A172 (cell line): ENCODE measurements at places on chromosomes 5 and 9.

DNA sequence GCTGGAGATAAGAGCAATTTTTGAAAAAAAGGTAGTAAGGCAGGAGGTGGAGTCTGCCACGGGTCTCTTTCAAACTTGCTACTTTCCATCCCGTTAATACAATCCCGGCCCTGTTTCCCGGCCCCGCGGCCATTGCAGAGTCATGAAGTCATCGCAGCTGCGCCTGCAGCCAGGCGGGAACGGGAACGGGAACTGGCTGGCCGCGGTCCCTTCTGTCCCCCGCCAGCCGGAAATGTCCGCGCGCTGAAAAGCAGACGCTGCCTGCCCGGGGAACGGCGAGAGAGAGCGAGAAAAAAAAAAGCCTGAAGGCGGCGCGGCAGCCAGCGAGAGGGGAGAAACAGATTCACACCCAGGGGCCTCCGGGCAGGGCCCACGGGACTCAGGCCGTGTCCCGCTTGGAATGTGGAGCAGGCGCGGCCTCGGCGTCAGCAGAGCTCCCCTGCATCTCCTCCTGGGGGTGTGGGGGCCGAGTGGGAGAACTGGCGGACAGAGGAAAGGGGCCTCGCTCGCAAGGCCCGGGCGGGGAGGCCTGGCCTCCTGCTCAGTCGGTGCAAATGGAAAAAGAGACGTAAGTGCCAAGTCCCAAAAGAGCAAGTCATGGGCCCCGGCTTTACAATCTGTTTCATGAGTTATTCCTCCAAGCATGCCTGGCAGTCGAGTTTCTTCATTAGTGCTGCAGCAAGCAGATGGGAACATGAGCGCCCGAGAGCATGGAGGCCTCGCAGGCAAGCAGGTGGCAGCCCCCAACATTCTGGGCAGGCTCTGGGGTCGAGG lies 201.2 kb upstream of the GAS1 start:
- DNase-seq: peak; percentile 52

DNA sequence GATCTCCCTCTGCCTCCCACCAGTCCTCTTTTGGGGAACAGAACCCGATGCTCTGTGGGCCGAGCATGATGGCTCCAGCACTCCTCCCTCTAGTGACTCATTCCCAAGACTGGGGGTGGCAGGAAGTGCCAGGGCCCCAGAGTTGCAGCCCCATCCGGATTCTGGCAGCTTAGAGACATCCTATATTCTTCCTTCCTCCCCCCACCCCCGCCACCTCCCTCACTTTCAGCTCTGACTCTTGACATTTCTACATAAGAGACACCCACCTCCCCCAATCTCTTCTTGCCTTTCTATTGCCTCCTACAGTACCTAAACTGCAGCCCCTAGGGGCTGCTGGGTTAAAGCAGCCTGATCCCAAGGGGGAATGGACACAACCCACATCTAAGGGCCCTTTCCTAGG lies 47.1 kb upstream of the MATR3 start:
- peak; percentile 88 for DNase-seq

DNA sequence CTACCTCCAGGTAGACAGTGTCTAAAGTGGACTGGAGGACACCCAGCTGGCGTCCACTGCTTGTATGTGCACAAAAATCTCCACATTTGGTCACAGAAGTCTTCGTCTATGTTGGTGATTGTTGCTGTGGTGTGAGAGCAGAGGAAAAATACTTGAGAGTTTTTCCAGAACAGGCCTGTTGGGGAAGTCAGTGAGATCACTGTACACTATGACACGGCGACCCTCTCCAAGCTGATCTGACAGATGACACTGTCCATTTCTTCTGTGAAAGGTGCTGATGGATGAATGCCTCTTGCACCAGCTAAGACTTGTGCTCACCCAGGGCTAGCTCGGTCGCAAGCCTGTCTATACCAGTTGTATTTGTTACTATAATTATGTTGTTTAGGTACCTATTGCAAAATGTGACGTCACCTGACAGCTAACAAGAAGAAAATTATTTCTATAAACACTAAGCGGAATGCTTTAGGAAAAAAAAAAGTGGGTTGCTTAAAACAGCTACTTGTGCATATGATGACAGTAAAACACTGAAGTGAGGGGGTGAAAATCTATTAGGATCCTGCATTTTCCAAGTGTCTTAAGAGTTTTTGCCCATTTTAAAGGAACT lies 142.3 kb downstream of the ROR2 start:
- DNase-seq: no peak

- peak; percentile 21 for DNase-seq
These were observed 24.7 kb upstream of the CETN3 start for GRCh38 chr5:90434116-90434714.

DNA sequence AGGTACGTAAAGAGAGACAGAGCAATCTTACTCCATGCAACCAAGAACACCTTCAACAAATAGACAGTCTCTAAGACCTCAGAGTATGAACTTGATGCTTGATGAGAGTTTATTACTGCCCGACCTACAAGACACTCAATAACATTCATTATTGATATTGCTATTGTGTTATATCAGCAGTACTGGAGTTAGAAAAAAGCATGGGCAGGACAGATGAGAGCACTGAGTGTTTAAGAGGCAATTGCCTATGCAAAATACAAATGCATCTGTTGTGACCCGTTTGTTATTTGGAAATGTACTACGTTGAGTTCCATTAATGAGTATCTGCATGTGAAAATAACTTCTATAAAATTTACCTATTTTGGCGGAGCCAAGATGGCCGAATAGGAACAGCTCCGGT lies 8.1 kb upstream of the MARCOL start:
- no peak for DNase-seq

DNA sequence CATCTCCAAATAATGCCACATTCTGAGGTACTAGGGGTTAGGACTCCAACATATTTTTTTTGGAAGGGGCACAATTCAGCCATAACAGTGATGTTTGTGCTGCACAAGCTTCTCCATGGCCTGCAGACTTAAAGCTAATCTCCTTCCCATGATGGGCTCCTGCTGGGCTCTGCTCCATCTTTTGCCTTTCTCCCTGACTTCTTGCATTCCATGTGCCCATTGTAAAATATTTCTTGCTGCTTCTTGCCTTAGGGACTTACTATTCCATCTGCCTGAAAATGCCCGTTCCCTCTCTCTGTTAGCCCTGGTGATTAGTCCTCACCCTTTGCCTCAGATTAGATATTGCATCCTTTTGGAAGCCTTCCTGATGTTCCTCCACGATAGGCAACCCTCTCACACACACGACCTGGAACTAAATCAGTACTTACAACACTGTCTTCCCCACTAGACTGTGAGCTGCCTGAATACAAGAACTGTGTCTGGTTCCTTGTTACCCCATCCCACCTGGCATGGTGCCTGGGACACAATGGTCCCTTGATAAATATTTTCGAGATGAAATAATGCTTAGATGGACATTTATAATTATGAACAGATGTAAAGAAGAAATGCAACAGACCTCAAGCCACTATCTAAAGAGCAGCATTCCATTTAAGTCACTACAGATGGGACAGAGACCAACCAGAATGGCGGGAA lies 33.5 kb downstream of the OR1J1 start:
- DNase-seq: no peak

DNA sequence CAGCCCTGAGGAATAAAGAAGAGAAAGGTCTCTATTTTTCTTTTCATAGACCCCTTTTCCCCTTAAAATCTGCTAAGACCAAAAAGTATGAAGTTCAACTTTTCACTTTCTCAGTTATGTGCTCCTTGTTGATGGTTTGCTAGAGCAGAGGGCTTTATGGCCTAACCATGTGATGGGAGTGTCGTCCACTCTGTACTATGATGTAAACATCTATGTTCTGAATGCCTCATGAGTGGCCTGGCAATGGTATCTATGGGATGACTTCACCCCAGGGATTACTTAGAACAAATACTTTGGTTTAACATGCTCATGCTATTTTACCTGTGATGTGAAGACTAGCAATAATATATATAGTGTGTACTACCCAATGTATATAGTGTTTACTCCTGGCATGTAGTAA lies 43.7 kb upstream of the MIER3 start:
- no peak for DNase-seq

- DNase-seq: no peak
These were observed 319.2 kb downstream of the TRPM3 start for GRCh38 chr9:70802206-70802605.

GRCh38 chr9:13548535-13548934 lies 269.0 kb upstream of the MPDZ start:
- DNase-seq: no peak

DNA sequence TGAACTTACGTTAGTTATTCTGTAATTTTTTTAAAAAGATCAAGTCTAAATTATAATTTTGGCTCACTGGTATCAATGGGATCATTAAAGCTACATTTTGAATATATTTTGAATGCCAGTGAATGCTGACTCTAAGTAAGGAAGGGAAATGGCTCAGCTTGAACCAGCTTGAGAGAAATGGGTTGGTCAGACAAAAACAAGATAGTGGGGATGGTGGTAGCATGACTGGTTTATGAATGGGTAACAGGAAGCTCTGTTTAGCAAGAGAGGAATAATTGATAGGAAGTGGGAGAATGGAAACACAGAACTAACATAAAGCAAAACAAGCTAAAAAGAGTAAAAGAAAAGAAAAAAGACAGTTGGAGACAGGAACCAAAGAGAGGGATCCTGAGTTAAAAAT lies 220.2 kb downstream of the ADAMTS6 start:
- no peak for DNase-seq

- no peak for DNase-seq
These were observed 4.4 kb upstream of the CEP72 start for GRCh38 chr5:607541-608428.

DNA sequence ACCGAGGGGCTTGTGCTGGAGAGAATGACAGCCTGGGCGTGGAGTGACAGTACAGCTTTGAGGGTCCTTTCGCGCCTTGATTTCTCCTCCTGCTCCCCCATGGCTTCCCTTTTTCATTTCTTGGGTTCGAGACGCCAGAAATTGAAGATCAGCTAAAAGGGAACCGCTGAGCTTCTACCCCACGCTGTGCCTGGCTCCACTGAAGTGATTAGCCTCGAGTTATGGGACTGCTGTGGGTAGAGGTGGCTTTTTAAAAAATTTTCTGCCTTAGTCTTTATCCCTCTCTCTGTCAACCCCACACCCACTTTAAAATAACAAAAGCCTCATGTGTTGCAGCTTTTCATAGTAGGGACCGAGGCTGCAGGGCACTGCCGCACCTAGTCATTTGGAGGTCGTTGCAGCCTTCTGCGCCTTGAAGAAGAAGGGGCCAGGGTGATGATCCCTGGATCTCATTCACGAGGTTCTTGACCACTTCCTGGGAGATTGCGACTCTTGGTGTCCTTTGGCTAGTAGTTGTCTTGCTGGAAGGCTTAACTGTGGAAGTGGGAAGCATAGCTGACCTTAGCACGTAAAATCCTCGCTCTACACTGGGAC lies 603 bp downstream of the PPIP5K2 start:
- peak; percentile 39 for DNase-seq

- DNase-seq: no peak
These were observed 24.1 kb downstream of the RANBP3L start for GRCh38 chr5:36277521-36278176.

DNA sequence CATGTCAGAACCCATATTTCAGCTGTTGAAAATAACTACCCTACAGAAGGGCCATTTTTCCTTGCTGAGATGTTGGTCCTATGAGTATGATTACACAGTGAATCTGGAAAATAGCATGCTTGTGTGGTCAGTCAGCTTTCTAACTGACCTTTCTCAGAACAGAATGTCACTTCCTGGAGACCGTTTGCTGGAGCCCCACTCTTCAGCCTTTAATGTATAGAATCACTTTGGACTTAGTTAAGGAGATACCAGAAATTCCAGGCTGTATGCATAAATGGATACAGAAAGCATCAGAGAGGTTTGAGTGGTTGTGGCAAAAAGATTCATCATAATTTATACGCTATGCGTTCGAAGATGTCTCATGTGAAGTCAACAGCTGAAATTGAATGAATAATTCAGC lies 488.1 kb downstream of the EBF1 start:
- DNase-seq: no peak

GRCh38 chr5:6704361-6704851 lies 8.8 kb upstream of the TENT4A start:
- DNase-seq: peak; percentile 85

- DNase-seq: no peak
These were observed 816.4 kb downstream of the SEMA5A start for GRCh38 chr5:8729437-8729836.

GRCh38 chr5:65086234-65086890 lies 317.6 kb downstream of the CWC27 start:
- DNase-seq: no peak

- no peak for DNase-seq
These were observed 20.4 kb downstream of the TENT4A start for GRCh38 chr5:6733411-6734242.

DNA sequence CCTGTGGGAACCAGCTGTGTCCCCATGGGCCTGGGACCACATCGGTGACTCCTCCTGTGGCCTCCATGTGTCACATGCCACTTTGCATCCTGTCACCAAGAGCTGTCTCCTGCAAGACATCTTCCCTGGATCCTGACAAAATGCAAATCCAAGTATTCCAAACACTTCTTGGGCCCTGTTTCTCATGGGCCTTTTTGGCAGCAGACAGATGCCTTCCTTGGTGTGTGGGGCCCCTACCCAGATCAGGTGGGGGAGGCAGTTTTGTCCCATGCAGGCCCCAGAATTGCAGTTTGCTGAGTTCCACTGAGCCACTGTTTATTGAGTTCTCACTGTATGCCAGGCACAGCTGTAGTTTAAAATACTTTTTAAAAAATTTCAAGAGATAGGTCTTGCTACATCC lies 62.5 kb upstream of the GABRP start:
- DNase-seq: no peak

GRCh38 chr5:139410993-139411828 lies 7.3 kb upstream of the SPATA24 start:
- no peak for DNase-seq

- DNase-seq: peak; percentile 9
These were observed 129.9 kb upstream of the FER start for GRCh38 chr5:108617467-108618435.

DNA sequence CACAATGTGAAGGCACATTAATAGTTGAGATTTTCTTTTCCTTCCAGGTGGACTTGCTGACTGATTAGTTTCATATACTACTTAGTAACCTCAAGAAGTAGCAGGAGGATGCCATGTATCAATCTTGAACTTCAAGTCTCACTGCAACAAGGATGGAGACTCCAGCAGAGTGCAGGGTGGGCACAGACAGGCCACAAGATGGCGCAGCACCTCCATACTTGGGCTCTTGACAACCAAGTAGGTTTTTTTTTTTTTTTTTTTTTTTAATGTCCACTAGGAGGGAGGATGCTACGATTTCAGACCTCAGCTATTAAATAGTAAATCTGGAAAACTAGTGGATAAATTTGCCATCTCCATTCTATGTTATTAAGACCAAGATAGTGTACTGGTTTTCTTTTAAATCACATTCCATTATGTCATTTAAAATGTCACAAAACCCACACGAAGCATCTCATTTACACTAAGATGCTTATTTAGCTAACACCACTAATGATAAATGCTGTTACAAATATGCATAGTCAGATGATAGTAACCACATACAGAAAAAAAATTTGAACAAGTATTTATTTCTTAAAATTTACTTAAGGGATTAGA lies 58.6 kb downstream of the IL6ST start:
- peak; percentile 77 for DNase-seq

- peak; percentile 49 for DNase-seq
These were observed 53.0 kb downstream of the IL31RA start for GRCh38 chr5:55904152-55904551.

- no peak for DNase-seq
These were observed 21.6 kb upstream of the RASA1 start for GRCh38 chr5:87246061-87246460.

- peak; percentile 42 for DNase-seq
These were observed 722 bp downstream of the TBC1D9B start for GRCh38 chr5:179906795-179907555.

GRCh38 chr9:130660683-130661450 lies 3.5 kb upstream of the PRDM12 start:
- DNase-seq: no peak
